Epithelial cell of alveolus of lung (primary cell): ENCODE measurements at places on chromosomes 6 and 20. TPM values are rescaled to one million over a fixed set of nuclear protein-coding genes. Genes with fewer than 3 reads are reported as not detected.

The NKAPL gene
- total RNA-seq: 2.3 and 2.5 TPM in 2 replicates

The EMILIN3 gene
- under 0.01 and 0.24 TPM in 2 replicates for total RNA-seq

The TNF gene
- total RNA-seq: not detected in 2 replicates

The RNF5 gene
- total RNA-seq: 55.0 and 69.3 TPM in 2 replicates

The HRH3 gene
- total RNA-seq: not detected in 2 replicates

The CALHM6 gene
- total RNA-seq: 2.0 and 6.2 TPM in 2 replicates

The HLA-F gene
- total RNA-seq: 0.16 and 3.4 TPM in 2 replicates
